ENCODE measurements at places on chromosomes 12 and 14.

GRCh38 chr14:24307156-24307574, 612 bp downstream of the CIDEB start:
- DNase-seq, result no peak

DNA sequence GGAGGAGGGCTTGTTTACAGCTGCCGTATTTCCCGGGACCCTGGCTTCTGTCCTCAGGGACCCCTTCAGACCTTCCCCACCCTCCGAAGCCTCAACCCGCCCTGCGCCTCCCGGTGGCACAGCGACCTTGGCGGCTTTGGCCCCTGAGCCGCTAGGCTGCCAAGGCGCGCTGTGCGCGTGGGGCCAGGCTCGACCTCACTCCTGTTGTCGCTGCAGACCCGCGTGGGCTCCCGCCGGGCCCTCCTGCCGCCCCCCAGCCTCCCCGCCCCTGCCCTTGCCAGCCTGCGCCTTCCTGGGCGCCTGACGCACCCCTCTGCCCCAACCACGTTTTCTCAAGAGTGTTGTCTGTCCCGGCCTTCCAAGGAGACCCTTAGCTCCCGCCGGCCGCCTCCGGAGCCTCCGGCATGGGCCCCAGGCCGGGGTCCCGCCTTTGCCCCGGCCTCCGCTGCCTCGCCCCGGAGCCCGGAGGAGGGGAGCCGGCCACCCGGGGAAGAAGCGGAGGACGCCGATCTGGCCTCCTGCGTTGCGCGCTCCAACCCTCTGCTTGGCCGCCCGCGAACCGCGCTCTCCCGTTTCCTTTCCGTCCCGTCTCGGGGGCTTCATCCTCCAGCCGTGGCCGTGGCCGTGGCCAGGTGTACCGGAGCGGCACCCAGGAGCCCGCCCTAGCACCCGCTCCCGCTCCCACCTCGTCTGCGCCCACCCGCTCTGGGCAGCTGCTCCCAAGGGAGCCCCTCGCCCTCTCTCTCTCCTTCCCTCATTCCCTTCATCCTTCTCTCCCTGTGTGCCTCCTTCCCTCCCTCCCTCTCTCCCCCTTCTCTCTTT, 19.9 kb downstream of the PPP2R5C start:
- DNase-seq, result no peak

- DNase-seq, result no peak
Measured at GRCh38 chr12:60176891-60177290, 581.1 kb downstream of the SLC16A7 start.

DNA sequence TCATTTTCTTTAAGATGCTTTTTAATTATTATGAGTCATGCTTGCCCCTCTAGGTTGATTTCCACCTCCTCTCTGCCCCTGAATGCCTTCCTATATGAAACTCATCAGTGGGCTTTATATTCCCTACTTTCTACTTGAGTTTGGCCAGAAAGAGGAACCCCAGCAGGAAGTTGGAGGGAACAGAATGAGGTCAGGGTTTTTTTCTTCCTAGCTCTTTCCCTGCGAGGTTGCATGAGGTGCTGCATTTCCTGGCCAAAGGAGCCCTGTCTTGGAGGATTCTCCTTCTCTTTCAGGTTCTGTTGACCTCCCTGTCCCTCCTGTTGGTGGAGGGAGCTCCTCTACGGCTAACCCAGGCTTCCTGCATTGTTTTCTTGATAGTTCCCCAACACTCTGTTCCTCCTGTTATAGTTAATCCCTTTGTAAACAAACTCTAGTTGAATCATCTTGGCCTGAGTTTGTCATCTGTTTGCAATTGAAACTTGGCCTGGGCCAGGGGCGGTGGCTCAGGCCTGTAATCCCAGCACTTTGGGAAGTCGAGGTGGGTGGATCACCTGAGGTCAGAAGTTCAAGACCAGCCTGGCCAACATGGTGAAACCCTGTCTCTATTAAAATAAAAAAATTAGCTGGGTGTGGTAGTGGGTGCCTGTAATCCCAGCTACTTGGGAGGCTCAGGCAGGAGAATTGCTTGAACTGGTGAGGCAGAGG, 15.3 kb upstream of the SPIC start:
- DNase-seq, result no peak

DNA sequence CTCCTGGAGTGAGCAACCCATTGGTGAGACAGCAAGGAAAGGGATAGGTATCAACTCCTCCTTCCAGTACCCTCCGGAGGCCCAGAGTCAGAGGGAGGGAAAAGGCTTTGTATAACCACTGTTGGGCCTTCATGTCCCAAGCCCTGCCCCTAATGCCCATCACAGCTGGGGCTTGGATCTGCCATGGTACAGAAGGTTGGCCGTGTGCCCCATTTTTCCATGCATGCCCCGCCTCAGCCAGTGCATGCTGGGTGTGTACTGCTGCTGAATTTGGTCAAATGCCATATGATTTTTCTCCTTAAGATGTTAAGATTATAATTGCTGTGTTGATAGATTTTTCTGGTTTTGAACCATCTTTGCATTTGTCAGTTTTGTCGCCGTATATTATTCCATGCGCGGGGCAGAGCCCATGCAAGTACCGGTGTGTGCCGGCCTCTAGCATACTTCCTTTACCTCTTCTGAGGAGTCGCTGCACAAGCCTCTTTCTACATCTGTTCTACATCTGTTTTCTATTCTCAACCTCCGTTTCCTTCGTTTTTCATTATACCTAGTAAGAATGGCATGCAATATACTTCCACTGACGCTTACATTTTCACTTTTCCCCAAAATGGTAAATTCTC, 26.6 kb downstream of the PPP2R5C start:
- DNase-seq, result no peak

DNA sequence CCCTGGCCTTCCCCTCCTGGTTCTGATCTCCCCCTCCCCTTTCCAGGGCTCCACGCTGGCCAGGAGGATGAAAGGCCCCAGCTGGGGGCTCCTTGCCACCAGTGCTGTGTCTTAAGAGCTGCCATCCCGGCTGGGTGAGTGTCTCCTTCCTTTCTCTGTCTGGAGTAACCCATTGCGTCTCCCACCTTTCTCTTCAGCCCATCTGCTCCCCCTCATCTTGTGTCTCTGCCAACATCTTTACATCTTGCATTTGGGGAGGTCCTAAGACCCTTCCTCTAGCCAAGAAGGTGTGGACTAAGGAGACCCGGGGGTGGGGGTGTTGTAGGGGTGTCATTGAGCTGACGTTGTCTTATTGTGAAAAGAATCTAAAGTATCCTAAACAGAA, 505 bp downstream of the BCL2L2 start:
- no peak for DNase-seq

DNA sequence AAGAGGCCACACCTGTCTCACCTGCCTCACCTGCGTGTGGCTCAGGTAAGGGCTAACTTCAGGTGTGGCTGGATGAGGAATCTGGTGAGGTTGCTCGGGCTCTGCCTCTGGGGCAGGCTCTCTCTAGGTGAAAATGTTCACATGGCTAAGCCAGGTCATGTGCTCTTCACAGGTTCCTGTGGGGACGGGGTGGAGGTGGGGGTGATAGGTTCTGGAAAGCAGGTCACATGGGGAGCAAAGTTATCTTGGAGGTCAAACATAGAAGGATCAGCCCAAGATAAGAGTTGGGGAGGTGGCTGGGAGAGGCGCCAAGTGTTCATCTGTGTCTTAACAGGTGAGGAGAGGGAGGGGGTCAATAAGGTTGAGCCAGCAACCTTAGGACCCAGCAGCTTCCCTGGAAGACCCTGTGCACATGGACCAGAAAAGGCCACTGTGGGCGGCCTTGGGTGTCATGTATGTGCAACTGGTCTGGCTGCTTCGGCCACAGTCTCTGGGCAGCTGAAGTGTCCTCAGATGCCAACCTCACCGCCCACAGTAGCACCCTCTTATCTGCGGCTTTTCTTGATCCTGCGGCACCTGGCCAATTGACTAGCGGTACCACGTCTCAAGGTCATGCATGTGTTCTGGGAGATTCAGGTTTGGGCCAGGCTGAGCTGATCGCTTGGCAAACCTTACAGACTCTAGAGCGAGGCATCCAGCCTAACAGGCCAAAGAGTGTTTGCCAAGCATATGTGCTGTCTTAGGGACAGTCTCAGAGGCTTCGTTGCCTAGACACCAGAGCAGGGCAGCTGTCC, 60.5 kb downstream of the CACNA1C start:
- DNase-seq, result no peak

DNA sequence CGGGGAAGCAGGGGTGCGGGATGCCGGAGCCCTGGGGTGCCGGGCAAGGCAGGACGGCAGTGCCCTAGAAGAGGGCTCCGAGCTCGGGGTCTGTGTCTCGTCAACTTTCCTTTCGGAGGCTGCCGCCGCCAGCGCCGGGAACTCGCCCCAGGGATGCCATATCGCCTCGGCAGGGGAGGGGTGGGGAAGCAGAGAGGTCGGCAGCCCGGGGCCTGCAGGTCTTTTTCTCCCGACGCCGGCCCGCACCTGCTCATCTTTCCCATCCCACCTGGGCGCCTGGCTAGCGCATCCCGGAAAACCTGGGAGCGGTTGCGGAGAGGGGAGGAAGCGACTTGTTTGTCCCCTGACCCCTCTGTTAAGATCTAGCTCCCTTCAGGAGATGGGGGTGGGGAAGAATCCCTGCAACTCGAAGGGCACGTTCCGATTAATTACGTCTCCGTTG, 547 bp downstream of the CNTN1 start:
- DNase-seq, result no peak

DNA sequence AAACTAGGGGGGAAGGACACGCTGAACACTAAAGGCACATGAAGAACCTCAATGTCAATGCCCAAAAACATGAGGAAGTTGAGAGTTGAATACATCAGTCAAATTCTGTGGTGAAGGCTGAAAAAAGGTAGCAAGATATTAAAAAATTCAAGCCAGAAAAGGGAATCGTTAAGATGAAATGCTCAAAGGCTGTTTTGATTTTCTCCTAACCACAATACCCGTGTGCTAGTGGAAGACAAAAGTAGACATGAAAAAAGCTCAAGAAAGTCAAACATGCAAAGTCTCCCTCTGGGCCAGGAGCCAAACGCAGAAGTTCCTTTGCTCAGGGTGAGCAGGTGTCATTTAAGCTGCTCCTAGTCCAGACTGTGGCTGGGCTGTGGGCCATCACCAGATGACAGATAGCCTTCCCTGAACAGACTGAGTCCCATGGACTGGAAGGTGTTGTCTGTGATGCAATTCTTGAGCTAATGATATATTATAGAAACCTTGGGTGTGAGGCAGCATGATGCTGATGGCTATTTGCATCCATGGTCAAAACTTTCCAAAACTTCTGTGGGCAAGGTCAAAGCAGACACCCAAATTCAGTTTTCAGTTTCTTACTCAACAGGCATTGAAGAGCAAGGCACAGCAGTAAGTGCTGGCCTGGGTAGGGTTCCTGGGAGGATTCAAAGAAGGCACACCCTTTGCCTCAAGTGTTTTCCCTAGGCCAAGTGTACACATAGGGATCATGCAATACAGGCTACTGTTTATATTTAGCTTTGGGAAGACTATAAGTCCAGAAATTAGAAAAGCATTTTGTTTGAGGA, 81.6 kb downstream of the MYRFL start:
- no peak for DNase-seq

- no peak for DNase-seq
Measured at GRCh38 chr12:57239587-57240065, 10.1 kb downstream of the SHMT2 start.

DNA sequence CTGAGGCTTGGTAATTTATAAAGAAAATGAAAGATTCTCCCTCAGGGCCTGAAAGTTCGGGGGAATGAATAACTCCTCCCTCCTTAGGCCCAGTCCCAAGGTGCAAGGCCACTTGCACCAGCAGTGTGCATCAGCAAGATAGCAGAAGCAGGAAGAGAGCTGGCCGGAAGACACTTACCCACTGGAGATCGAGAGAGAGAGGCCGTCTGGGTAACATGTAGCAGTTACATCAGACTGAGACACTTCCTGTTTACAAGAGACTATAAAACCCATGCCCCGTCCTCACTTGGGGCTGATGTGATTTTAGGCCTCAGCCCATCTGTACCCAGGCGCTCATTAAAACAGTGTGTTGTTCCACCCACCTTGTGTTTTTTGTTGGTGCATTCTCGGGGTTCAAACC, 85.2 kb downstream of the TMTC3 start:
- no peak for DNase-seq

GRCh38 chr14:21498540-21499526, 12.3 kb downstream of the METTL3 start:
- DNase-seq, result no peak

DNA sequence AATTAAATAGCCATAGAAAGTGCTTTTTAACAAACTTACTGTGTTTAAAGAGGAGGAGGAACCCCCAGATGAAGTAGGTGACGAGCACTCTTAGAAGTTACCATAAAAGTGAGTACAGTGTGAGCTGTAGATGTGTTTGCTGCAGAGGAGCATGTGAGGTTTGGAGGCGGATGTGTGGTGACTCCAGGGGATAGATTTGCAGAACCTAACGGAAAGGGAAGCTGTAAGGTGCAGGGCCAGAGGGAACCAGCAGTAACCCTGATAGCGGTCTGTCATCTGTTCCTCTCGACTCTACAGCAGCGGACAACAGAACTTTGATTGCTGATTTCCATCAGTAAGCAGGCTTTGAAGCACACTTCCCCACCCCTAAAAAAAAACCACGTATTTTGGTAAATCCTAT, 5.2 kb downstream of the CALM1 start:
- no peak for DNase-seq
